CD4-positive, alpha-beta T cell treated with Interferon gamma for 1 hour (primary cell): ENCODE measurements at places on chromosomes 3 and 15.

GRCh38 chr3:192831111-192831644 lies 86.5 kb downstream of the MB21D2 start:
- DNase-seq: no peak

GRCh38 chr3:178067721-178068120 lies 468.5 kb upstream of the KCNMB2 start:
- DNase-seq: no peak

GRCh38 chr3:72903004-72903403 lies 15.2 kb downstream of the GXYLT2 start:
- no peak for DNase-seq

DNA sequence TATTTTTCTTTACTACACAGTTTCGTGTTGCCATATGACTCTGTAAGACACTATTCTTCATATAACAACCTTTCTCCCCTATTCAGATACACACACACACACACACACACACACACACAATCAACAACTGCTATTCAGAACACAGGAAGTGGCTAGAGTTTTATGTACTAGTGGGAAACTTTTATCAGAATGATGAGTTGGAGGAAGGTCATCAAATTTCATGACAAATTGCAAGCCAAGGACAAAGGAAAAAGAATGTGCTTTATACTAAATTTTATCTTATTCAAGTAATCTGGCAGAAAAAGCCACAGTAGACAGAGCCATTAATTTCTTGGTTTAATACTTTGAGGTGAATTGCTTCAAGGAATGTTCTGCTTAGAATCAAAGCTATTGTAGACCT lies 899.8 kb downstream of the ROBO2 start:
- no peak for DNase-seq

DNA sequence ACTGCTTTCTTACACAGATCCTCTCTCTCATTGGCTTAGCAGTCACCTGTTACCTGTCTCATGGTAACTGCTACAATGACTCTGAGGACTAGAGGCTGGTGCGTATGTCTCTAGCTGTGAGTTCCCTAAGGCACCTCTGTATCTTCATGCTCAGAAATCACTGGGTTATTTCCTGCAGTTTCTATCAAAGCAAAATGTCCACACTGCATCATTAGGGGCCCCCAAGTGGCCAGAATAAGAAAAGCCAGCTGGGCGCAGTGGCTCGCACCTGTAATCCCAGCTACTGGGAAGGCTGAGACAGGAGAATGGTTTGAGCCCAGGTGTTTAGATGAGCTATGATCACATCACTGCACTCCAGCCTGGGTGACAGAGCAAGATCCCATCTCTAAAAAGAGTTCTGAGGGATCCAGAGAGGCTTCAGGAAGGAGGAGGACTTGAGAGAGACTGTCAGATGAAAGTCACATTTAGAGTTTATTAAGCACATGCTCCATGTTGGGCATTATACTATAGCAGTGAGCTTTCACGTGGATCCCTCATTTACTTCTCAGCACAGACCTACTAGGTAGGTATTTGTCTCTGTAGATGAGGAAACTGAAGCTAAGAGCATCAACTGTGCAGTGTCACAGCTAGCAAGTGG lies 2.3 kb upstream of the VPS18 start:
- DNase-seq: peak; percentile 9

- no peak for DNase-seq
Observed at GRCh38 chr3:125032683-125033082, 23.1 kb downstream of the HEG1 start.

DNA sequence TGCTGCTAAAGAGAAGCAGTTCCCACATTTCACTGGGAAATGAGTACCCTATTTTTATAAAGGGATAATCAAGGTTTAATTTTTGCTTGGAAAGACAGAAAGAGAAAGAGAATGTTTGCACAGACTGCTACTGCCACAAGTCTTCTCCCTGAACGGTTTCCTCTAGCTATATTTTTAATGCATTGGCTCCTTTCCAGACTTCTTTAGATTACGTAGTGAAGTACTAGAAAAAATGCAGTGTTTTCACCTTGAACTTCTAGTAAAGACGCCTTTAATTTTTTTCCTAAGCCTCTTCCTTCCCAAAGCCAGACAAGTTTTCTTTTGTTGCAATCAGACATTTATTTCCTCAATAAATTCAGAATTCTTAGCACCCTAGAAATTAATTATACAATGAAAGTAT lies 248.3 kb upstream of the CCDC54 start:
- DNase-seq: no peak

GRCh38 chr3:118011910-118012309 lies 1022.7 kb downstream of the IGSF11 start:
- no peak for DNase-seq

DNA sequence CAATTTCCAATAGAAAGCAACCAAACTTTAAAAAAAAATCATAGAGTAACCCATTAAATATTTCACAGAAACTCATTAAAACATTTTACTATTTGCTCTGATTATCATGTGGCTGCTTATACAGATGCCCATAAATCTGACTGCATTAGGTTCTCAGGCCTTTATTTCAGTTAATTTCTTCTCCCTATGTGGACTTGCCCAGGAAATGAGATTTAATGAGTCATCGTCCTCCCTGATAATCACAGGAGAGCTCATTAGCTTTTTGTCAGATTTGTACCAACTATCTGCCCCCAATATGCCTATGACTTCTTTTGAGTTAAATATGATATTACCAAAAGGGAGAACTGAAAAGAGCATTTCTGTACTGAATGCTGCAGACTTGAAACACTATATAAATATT lies 168.0 kb downstream of the FOXB1 start:
- no peak for DNase-seq

- no peak for DNase-seq
Observed at GRCh38 chr15:47728426-47728825, 11.1 kb downstream of the SEMA6D start.

GRCh38 chr3:138513090-138513843 lies 78.9 kb downstream of the ESYT3 start:
- DNase-seq: no peak

GRCh38 chr3:101146946-101147345 lies 153.7 kb upstream of the ABI3BP start:
- DNase-seq: no peak

DNA sequence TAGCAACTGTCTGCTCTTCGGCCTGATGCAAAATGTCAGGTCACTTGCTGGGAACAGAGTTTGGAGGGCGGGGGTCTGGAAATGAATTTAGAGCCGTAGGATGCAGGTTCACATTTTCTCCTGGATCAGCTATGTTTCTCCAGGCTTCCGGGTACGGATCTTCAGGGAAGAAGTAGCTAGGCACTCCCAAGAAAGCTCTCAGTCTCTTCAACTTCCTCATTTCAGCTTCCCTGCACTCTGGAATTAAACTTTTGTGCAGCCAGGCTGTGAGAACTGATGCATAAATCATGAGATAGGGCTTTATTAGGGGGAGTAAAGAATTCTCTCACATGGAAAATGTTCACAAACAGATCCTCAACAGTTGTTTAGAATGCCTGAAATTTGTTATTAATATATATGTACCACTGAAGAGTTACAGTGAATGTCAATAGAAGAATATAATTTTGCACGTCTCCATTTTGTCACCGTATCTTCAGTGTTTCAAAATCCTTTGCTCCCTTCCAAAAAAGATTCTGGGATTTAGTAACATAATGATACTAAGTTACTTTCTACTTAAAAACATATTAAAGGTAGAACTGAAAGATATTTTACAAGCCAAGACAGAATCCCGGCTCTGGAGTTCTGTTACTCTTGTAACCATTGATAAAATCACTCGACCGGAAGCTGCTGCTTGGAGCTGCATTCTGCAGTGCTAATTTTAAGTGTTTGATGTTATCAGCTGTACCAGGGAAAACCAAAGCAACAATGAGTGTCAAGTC lies 178.5 kb upstream of the P2RY1 start:
- no peak for DNase-seq

DNA sequence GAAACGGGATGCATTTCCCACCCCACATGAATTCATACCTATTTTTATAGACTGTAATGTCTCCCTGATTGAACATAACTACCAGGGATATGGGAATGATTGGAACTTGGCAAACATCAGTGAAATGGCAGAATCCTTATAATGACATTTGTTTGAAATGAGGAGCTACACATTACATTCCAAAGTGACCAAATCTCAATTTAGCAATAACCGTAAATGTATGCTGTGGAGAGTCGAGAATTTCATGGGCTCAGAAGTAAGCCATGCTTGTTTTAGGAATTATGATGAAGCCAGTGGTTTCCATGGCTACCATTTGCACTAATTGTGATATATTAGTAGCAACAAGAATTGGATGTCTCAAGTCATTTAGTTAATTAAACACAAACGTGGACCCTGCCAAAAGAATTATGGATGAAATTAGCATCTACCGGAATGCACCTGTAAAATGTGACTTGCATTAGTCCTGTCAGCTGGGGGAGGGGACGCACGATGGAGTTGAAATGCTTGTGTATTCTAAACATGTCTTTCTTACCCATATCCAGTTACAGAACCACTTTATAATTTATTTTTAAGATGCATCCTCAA lies 760.2 kb downstream of the GRM7 start:
- DNase-seq: no peak

- no peak for DNase-seq
Observed at GRCh38 chr15:80118956-80119355, 33.8 kb upstream of the FAH start.

- no peak for DNase-seq
Observed at GRCh38 chr3:159528251-159528895, 460.3 kb upstream of the IL12A start.

- DNase-seq: no peak
Observed at GRCh38 chr3:39407259-39407629, 724 bp downstream of the RPSA start.

DNA sequence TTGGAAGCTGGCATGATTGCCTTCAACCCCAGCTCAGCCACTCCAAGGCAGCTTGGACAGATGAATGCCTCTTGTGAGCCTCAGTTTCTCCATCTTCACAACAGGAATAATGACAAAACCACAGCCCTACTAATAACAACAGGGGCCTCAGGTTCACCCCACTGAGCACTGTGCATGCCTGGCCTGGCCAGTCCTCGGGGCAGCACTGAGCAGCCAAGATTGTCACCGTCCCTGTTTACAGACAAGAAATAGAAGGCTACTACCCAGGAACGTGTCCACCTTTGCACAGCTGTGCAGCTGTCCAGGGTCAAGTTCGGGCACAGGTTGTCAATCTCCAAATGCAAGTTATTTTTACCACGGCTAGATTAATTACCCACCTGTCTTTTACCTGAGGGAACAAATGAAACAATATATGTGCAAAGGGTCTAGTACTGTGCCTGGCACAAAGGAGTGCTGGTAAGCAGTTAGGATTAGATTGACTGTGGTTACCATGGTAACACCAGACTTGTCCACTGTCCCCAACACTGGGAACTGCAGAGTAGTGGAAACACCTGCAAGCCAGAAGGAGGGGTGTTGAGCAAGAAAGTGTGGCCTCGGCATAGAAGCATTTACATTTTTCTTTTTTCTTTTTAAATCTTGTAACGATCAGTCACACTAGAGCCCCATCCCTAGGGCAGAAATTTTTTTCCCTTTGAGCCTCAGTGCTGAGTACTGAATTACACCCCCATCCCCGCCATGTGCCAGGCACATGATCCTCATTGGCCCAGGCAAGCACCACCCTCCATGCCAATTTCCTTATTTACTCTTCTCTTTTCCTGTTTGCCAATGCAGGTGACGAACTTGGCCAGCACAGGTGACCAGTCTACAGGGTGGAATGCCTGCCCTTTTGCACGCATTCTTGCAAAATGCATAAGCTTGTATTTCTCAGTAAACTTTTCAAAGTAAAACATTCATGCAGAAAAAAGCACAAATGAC lies 66.3 kb upstream of the SLC6A6 start:
- no peak for DNase-seq

GRCh38 chr15:92616621-92617548 lies 38.7 kb downstream of the FAM174B start:
- DNase-seq: no peak

- no peak for DNase-seq
Observed at GRCh38 chr15:32994810-32995424, 199.6 kb downstream of the FMN1 start.

- DNase-seq: no peak
Observed at GRCh38 chr3:192275741-192276355, 451.5 kb downstream of the FGF12 start.

- no peak for DNase-seq
Observed at GRCh38 chr3:138687236-138687635, 78.7 kb downstream of the FAIM start.

- no peak for DNase-seq
Observed at GRCh38 chr3:34842706-34843480, 796.4 kb upstream of the ARPP21 start.

GRCh38 chr3:81995329-81995728 lies 233.9 kb upstream of the GBE1 start:
- no peak for DNase-seq

DNA sequence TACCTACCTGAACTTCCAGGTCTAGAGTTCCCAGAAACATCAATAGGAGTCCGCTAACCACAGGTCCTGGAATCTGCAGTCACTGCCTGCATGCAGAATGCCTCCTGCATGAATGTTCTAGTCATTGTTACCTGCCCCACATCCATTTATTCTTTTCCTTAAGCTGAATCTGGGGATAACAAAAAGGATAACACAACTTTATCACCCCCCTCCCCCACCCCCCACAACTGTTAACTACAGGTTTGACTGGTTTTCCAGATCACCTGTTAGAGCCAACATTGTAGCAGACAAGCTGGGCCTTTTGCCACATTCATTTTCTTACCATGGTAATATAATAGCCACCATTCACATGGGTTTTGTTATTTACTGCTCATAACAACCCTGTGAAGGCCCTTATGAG lies 4.6 kb upstream of the CTSH start:
- DNase-seq: no peak

- DNase-seq: no peak
Observed at GRCh38 chr15:95267481-95267880, 1036.1 kb downstream of the MCTP2 start.

DNA sequence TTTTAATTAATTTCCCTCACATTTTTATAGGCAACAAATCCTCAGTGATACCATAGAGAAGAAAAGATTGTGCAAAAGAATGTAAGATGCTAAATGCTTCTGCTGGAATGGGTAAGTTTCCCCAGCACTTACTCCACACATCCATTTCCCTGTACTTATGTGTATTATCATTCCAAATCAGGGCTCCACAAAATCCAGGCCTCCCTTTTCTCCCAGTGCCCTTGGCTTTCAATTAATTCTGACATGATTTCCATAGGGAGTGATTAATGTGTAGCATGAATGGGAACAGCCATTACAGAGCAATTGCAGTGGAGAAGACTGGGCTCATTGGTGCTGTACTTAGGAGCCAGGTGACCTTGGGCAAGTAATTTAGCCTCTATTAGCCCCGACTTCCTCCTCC lies 41.3 kb upstream of the UBE2E1 start:
- DNase-seq: no peak

- DNase-seq: no peak
Observed at GRCh38 chr15:57496946-57497869, 94.5 kb upstream of the MYZAP start.

GRCh38 chr3:189143771-189144170 lies 28.0 kb upstream of the TPRG1 start:
- DNase-seq: no peak
